ENCODE measurements at places on chromosomes 3 and 15. TPM values are rescaled to one million over a fixed set of nuclear protein-coding genes. Genes with fewer than 3 reads are reported as not detected.

SNRK gene
- 347 TPM for total RNA-seq

WDR93 gene
- 0.13 TPM for total RNA-seq

TRH gene
- total RNA-seq, result not detected

MUSTN1 gene
- not detected for total RNA-seq

UNC13C gene
- total RNA-seq, result under 0.01 TPM

CDCP1 gene
- total RNA-seq, result 14.1 TPM

CTXN2 gene
- not detected for total RNA-seq

TLR9 gene
- total RNA-seq, result under 0.01 TPM

GOLGA8J gene
- not detected for total RNA-seq

EPHB3 gene
- not detected for total RNA-seq

SI gene
- not detected for total RNA-seq

MITF gene
- 4.0 TPM for total RNA-seq

C3orf49 gene
- not detected for total RNA-seq

SLC35G2 gene
- 21.9 TPM for total RNA-seq

MAP6D1 gene
- total RNA-seq, result 1.9 TPM

COL6A6 gene
- not detected for total RNA-seq

SMCO1 gene
- total RNA-seq, result not detected

SNX22 gene
- total RNA-seq, result 1.5 TPM

TF gene
- not detected for total RNA-seq

Data from thoracic aorta endothelial cell (primary cell).